ENCODE measurements at places on chromosomes 7 and 10.

- no peak for DNase-seq
These were observed 101.2 kb upstream of the PRPS1L1 start for GRCh38 chr7:18128846-18129245.

DNA sequence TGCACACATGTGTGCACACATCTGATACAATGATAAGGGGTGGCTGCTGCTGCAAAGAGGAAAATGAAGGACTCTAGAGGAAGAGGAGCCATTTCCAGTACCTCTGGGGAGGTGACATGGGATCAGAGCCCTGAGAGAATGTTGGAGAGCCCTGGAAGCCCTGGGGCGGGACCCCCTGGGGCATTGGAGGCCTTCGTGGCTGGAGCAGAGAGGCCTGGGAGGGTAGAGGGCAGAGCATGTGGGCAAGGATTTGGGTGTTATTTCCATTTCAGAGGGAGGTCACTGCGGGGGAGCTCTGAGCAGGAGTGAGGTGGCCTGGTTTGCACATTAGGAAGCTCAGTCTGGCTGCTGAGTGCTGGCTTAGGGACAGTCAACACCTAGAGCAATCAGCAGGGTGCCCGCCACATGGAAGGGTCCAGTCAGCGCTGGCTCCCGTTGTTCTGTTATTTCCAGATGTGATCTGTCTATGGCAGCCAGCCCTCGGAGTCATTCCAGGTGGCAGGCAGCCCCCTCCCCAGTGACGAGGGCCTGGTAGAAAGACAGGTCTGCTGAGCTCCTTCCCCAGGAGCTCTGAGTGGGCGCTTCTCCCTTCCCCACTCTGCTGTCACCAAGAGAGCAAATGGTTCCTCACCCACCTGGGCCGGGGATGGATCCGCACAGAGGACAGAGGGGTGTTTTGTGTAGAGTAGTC is 24.1 kb upstream of the BTBD16 start:
- no peak for DNase-seq

GRCh38 chr7:95867309-95867708 is 95.0 kb downstream of the DYNC1I1 start:
- DNase-seq, result no peak

DNA sequence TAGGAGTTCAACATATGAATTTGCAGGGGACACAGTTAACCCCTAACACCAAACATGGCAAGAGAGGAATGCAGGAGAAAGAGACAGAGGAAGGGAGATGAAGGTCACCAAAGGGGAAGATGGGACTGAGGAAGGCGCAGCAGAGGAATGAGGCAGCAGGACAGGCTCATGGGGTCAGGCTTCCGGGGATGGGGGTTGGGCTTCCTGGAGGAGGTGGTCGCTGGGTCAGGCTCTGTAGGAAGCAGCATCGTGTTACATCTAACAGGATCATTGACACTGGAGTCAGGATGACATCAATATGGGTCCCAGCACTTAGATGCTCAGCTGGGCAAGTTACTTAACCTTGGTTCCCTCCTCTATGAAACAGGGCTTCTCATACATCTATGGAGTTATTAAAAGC is 113.2 kb downstream of the NPTX2 start:
- no peak for DNase-seq

GRCh38 chr7:70573071-70573661 is 558.8 kb upstream of the GALNT17 start:
- DNase-seq, result no peak

DNA sequence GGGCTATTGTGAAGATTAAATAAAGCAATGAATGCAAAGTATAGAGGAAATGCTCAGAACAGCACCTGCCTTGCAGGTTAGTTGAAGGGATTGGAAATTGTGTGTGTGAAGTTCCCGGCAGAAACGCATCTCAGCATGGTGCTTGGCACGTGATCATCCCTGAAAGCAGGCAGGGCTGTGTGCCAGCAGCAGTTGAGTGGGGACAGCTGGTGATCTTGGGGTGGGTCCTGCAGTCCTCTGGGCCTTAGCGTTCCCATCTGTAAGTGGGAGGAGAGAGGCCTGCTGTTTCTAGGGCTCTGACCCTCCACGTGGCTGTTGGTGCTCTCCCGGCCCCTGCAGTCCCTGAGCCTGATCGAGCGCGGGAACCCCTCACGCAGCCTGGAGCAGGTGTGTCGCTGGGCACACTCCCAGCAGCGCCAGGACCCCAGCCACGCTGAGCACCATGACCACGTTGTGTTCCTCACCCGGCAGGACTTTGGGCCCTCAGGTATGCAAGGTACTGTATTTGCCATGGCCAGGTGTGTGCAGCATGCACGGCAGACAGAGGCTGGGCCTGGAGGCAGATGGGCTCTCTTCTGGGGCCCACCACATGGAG is 55.3 kb downstream of the TBATA start:
- DNase-seq, result no peak

DNA sequence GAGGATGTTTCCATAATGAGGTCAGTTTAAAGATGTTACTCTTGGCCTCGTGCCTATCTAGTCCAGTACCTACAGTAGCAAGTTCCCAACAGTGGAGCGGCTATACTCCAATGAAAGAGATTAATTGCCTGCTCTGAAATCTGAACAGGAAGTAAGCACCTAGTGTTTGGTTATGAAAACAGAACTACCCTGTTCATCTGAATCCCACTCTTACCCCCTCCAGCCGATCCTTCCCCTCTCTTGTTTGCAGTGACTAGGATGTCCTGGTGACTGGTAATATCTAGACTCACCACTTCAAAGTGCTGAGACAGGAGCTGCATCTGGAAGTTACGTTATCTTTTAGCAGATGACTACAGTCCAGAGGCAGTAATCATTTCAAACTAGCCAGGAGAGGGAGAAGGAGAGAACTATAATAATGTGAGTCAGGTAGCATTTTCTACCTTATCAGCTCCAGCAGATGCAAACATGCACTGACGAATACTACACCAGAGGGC is 666.7 kb upstream of the NRP1 start:
- no peak for DNase-seq

GRCh38 chr7:945556-946255 is 8.8 kb downstream of the ADAP1 start:
- no peak for DNase-seq

GRCh38 chr10:104416851-104417250 is 63.2 kb downstream of the CFAP58 start:
- no peak for DNase-seq

DNA sequence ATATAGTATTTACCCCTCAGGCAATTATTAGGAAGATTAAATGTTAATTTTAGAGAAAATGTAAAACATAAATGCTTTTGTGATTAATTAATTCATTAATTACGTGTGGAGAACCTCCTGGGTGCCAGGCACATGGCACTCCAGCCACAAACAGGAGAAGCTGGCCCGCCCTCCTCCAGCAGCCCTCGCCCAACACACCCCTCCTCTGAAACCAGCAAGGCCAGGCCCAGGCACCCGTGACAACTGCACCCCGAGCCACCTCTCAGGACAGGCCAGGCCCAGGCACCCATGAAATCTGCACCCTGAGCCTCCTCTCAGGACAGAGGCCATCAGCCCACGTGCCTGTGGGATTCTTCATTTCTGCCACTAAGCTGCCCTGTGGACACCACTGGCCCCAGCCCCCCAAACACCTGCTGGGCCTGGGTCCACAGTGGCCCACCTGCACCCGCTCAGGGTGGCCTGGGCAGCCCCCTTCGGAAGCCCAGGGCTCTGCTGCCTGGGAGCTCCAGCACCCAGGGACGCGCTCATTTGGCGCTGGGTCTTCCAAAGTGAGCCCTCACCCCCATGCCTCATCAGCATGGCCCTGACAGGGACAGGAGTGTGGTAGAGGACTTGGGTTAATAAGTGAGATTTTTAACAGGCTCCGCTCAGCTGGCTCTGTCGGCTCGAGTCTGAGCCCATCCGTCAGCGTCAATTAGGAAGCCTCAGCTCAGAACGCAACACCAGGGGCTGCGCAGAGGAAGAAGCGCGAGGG is 482.1 kb downstream of the DNAJB6 start:
- no peak for DNase-seq

DNA sequence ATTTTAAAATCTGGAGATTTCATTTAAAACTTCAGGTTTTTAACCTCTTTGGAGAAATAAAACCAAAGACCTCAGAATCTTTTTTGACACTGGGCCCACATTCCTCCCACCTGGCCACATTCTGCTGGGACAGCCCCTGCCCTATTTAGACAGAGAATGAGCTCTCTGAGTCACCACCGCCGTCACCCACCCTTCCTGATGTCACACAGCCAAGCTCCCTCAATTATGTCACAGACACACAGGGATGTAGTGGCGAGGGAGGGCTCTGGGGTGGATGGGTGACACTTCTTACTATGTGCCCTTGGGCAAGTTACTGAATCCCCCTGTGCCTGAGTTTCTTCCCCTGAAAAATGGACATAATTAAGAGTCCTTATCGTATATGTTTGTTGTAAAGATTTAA is 162.6 kb downstream of the RAB11FIP2 start:
- DNase-seq, result no peak

DNA sequence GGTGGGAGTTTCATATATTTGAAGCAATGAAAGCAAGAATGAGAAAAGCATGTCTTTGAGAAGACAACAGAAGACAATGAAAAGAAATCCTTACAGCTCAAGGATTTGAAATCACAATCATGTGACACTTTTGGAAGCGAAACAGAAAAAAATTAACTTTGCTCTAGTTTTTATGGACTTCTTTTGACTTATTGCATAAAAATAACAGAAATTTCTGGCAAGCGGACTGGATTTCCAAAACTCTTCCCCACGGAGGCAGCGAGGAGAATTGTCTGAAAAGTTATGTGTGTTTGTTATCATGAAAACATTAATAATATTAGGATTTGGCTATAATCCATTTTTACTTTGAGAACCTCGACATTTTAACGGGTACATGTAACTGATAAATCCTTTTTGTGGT is 223.3 kb downstream of the LRMDA start:
- no peak for DNase-seq

DNA sequence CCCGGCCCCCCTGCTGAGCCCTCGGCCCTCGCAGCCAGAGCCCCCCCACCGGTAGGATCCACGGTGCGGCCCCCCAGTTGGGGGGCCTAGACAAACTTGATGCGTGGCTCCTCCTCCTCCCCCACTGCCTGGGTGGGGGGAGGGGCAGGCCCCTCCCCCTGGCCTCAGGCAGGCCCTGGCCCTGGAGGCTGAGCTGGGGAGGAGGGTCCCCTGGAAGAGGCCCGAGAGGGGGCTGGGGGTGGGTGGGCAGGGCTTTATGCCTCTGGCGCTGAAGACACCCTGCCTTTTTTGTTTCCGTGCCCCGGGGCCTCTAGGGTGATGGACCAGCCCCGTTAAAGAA is 3.7 kb downstream of the VPS37D start:
- no peak for DNase-seq

- DNase-seq, result no peak
These were observed 49.5 kb upstream of the SLC29A3 start for GRCh38 chr10:71269301-71270288.

DNA sequence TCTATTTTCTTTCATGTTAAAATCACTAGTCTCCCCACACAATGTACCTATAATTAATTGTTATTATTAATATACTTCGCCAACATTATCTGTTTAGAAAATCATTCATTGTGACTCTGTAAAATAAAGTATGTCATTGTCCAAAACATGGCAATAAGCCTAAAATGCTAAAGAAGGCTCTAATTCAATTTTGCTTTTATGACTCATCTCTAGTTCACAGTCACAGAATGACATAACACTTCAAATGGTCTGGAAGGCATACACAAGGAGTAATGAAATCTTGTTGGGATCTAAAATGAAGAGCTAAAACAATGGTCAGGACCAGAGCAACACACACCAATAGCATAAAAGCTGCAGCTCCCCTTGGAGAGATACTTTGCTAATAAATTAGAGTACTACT is 505.8 kb downstream of the GPAM start:
- no peak for DNase-seq

- no peak for DNase-seq
These were observed 579.3 kb downstream of the LRMDA start for GRCh38 chr10:76010703-76011102.

DNA sequence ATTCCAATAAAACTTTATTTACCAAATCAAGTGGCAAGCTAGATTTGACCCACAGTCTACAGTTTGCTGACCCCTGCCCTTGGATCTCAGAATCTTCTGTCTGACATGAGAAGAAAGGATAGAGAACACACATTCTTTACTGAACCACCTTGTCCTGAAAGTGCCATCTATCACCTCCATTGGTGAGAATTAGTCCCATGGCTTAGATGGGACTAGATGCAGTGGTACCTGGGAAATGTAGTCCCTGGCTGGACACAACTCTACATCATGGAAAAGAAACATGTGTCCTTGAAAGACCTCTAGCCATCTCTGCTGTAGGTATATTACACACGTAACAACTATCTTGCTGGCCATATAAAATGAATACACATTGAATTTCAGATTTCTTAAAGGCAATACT is 336.2 kb downstream of the LHFPL3 start:
- no peak for DNase-seq

DNA sequence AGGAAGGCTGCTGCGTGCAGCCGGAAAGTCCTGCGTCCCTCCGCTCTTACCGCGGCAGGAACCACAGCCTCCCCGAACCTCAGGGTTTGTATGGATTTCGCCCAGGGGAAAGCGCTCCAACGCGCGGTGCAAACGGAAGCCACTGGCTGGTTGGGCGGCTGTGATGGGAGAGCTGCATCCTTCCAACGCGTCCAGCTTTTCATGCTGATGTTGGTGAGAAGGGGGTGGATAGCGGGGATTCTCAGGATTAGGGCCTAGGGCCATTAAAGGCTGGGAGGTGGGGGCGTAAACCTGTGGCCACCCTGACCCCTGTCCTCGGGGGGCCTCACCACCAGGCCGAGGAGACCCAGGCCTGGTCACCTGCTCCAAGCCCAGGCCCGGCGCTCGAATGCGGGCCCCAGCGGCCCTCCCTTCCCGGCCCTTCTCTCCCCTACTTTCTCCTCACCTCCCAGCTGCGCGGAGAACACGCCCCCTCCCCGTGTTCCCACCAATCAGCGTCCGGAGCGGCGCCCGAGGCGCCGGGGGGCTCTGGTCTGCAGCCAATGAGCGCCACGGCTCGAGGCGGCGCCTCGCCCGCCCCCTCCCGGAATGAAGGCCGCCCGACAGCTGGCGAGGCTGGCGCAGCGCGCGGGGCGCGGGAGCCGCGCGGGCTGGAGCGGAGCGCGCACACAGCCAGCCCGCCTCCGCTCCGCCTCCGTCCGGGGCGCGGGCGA is 458 bp upstream of the NANOS1 start:
- peak; percentile 71 for DNase-seq

DNA sequence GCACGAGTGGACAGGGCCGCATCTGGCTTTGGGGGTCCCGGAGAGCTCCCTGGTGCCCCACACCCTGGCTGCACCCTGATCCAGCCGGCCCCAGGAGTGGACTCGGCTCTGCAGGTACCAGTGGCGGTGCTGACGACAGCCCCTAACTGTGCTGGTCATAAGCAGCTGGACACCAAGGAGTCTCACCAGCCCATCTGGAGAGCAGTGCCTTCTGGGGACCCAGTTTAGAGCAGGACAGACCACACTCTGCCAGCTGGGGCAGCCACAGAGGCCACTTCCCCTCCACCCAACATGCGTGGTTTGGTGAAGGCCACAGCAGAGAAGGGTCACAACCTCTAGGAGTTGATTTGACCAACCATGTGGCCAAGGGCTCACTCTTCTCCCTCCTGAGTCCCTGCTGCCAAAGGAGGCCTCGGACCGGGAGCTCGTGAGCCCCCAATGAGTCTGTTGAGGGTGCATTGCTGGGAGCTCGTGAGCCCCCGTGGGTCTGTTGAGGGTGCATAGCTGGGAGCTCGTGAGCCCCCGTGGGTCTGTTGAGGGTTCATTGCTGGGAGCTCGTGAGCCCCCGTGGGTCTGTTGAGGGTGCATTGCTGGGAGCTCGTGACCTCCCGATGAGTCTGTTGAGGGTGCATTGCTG is 16.0 kb upstream of the INPP5A start:
- DNase-seq, result no peak
